ENCODE measurements at places on chromosomes 1 and 21.

DNA sequence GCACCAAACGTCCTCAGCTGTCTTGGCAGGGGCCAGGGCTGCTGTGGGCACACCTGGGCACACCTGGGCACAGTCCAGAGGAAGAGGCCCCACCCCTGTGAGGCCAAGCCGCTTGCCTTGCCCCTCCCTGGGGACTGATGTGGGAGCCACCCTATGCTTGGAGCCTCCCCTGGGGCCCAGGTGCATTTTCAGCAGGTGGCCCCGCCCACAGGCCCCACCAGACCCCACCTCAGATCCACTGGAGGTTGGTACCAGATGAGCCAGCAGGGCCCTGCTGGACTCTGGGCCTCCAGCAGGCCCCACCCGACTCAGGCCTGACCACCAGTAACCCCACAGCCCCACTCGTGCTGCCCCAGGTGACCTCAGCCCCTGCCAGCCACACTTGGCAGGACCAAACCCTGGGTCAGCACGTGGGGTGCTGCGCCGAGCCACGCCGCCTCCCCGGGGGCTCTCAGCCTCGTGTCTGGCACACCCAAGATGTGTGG is 8.8 kb downstream of the SLC19A1 start:
- no peak for DNase-seq

DNA sequence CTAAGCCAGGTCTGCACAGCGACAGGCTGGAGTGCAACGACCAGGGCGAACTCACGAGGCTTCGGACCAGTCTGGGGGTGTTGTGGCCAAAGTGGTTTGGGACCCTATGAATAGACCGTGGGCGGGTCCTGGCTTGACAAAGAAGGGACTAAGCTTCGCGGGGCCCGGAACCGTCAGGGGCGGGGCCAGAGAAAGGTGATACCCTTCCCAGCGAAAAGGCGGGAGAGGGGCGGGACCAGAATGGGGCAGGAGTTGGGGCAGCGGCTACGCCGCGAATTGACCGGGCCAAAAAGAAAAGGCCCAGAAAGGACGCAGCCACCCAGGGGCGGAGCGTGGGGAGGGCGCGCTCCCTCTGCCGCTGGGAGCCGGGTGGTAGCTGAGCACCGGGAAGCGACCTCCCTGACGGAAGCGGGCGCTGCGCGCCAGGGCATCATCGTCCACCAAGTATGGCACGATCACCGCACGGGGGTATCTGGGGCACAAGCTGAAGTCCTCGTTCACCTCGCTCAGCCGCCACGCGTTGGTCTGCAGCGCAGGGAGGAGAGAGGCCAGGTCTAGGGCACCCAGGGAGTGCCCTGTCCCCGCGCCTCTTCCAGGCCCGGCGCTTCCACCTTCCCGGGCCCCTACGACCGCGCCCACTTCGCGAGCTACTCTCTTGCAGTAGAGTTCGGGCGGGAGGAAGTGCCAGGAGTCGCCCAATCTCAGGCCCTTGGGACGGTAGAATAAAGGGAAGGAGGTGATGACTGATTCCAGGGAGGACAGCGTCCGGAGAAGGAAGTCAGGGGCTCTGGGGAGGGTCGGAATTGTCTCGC is 6.7 kb upstream of the FAM167B start:
- DNase-seq = peak; percentile 48

DNA sequence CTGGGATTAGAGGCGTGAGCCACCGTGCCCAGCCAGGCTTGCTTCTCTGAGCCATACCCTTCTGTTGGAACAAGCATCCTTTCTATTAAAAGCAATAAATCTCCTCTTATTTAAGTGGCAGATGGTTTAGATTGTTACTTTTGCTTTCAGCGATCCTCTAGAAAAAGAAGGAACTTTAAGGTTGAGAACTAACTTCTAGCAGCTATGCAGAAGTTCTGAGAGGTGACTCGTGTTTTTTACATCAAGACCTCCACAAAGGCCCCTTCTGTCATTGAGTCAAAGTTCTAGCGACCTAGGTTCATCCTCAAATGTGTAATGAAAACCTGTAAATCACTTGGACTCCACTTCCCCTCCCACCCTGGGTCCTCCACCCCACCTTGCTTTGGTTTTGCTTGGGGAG is 30.8 kb downstream of the PLEKHO1 start:
- DNase-seq = no peak

- no peak for DNase-seq
Observed at GRCh38 chr1:212825798-212826452, 21.5 kb downstream of the SPATA45 start.

DNA sequence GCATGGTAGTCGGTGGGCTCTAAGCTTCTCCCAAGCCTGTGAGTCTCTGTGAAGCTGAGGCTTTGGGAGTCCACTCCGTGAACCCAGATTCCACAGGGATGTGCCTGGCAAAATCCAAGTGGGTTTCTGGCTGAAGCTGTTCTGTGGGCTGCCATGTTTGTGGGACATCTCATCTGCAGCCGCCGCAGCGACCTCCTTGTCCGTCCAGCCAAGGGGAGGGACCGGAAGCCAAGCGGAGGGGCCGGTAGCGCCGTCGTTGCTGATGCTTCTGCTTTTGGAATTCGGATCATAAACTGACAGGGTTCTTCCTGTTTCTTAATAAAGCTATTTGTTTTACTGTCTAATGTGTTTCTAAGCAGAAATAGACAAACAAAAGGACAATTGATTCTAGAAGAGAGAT is 13.3 kb downstream of the KIF26B start:
- DNase-seq = no peak

GRCh38 chr1:225447650-225448089 is 19.8 kb upstream of the LBR start:
- DNase-seq = no peak

DNA sequence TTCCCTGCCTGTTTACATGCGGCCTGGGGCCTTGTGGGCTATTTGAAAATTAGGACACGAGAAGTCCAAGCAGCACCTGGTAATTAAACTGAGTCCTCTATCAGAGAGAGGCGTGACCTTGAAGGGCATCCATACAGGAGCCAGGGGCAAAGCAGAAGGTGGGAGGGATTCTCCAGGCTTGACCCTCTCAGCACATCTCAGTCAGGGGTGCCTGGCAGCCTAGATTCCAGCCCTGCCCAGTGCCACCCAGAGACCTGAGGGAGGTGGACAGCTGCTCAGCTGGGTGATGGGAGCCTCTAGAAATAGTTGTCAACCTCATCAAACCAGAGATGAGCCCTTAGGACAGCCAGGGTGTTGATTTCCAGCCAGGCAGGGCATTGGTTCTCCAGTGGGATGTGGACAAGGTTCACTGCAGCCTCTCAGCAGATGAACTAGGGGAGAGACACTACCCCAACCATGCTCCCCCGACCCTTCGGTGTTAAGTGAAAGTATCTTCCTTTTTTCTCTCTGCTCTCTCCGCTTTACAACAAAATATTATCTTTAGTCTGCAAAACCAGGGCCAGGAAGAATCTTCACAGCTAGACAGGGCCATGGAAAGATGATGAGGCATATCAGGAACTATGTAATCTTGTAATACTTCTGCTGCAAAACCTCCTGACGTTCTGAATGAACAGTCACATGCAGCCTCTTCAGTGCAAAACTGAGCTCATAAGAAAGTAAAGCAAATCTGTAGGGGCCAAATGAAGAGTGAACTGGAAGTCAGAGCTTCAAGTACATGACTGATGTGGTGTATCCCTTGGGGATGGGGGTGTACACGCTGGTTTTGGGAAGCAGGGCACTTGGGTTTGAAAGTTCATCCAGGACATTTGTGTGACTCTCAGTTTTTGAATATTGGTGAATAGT is 35.9 kb upstream of the ATP5PO start:
- peak; percentile 67 for DNase-seq

DNA sequence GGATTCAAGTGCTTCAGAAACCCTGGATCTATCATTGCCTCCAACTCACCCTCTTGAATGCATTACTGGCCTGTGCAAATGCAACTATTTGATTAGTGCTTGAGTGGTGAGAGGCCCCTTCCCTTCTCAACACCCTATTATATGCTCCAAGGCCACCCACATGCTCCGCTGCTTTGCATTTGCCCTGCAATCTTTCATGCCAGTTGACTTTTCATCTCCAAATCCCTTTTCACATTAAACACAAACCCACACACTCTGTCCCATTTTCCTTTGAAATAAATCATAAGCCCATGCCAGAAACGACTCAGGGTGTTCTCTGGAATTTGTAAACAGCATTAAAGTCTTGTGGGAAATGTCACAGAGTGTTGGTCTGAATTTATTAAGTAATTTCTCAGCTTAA is 78.9 kb upstream of the CTTNBP2NL start:
- DNase-seq = no peak

GRCh38 chr1:46197560-46197963 is 672 bp downstream of the POMGNT1 start:
- DNase-seq = no peak

GRCh38 chr1:184906761-184907160 is 67.5 kb downstream of the NIBAN1 start:
- no peak for DNase-seq

- DNase-seq = no peak
Observed at GRCh38 chr21:28410256-28410655, 582.4 kb downstream of the LTN1 start.

- no peak for DNase-seq
Observed at GRCh38 chr1:40187399-40187798, 26.2 kb downstream of the RLF start.

DNA sequence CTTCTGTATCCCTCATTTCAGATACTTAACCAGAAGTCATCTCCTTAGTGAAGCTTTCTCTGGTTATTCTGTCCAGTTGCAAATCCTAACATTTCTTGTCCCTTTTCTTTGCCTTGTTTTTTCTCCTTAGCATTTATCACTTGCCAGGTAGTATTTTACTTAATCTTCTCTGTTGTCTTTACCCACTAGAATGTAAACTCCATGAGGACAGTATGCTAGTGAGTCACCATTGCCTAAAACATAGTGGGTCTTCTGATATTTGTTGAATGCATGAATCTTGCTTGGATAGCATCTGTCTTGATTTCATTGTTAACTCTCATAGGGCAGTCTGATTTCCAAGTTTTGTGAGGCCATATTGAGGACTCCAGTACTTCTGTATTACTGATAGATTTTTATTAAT is 9.6 kb downstream of the CAPZA1 start:
- DNase-seq = no peak

DNA sequence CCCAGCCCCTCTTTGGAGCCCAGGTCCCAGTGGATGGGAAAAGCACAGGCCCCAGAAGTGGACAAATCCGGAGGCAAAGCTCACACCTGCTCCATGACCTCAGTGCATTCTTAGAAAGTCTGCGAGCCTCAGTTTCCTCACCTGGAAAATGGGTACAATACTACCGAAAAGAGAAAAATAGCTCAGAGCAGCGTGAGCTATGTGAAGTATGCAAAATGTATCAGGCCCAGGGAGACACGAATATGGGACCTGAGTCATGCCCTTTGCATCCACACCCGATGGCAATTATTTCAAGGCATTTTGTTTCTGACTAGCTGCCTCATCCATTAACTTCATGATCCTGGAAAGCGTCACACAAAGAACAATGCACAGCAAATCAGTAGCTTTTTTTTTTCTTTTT is 9.2 kb downstream of the ALDH4A1 start:
- DNase-seq = no peak

DNA sequence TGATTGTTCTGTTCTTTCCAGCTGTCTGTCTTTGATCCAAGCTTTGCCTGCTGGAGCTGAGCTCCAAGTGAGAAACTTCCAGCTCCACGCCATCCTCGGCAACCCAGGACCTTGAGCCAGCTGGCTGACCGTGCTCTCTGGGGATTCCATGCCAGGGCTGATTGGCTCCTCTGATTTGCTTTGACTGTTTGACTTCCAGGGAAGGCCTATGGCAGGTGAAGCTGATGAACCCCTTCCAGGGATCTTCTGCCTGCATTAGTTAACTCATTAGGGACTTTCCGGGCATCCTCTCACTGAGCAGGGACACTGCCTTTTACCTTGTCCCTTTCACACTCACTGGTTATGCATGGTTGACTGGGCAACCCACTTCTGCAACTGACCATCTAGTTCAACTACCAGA is 406.1 kb downstream of the RPS6KC1 start:
- no peak for DNase-seq

DNA sequence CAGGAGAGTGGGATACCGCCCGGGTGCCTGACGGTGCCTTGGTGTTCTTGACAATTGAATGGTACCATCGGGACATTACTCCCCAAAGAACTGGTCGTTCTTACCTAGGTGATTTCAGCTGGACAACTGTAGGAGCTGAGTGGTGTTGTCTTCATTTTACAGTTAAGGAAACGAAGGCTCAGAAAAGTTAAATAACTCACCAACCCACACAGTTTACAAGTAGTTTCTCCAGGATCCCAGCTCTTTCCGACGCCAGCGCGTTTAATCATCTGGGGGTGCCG is 1.6 kb downstream of the PIK3CD start:
- DNase-seq = peak; percentile 24

DNA sequence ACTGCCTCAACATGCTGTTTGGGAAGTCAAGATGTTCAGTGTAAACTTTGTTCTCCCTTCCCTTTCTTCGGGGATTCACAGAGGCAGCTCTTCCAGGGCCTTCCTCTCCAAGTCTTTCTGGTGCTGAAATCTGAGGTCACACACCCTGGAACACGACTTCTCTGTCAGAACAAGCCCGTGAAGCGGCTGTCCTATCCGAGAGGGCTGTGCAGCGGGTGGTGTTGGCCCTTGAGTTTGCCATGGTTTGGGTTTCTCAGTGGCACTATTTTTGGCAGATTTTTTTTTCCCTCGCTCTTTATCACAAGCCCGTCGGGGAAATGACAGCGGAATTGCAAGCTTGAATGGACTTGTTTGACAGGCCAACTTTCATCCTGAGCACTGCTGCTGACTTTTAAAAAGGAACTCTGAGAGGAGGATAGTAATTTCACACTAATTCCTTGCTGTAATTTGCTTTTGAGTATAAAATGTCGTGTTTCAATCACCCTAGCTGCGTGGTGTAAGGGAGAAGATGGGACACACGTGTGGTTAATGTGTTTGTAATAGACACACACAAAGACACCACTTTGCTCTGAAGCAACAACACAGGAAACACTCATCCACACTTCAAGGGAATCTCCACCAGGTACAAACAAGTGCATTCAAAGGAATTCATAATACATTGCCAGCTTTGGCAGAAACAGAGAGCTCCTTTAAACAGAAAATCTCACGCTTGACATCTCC is 60.1 kb upstream of the TARBP1 start:
- no peak for DNase-seq

- no peak for DNase-seq
Observed at GRCh38 chr1:166950156-166950555, 25.2 kb downstream of the ILDR2 start.

DNA sequence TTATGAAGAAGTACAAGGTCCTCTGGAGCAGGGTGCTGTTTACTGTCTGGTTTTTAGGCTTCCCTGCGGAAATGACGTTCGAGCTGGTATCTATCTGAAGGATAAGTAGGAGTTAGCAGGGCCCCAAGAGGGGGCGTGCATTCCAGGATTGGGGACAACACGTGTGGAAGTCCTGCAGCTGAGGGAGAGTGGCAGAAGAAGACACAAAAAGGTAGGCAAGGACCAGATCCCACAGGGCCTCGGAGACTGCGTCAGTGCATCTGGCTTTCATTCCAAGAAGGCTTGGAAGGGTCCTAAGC is 5.9 kb downstream of the RIMS3 start:
- no peak for DNase-seq

DNA sequence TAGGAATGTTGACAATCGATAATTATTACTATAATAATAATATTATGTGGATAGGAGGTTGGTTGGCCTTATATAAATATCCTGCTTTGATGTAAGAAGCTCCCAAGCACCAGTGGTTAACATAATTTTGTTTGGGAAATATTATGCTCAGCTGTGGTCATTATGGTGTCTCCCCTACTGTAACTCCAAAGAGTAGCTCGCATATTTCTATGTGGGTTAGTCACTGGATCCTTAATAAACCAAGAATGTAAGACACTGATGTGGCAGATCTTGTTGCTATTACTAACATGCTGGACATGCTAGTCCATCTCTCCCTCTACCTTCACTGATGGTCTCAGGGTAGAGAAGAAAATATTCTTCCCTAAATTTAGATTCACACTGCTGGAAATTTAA is 79.2 kb upstream of the RALGPS2 start:
- no peak for DNase-seq

- no peak for DNase-seq
Observed at GRCh38 chr1:160747717-160748116, 8.7 kb downstream of the SLAMF7 start.

Data from activated CD4-positive, alpha-beta T cell treated with anti-CD3 and anti-CD28 coated beads, Interleukin-10, Interleukin-2, amounts not matched to agents 100 ng/mL and 50 ng/mL, durations not matched to agents 16 hours and 8 hours (primary cell).